ENCODE measurements at places on chromosomes 1 and 21.

GRCh38 chr1:42958488-42959319, at the start of gene SLC2A1:
Gene SLC2A1, minus strand, starts transcription at chr1:42958868. Its CDS starts 217 bp downstream, at chr1:42958651.
- no peak for DNase-seq

DNA sequence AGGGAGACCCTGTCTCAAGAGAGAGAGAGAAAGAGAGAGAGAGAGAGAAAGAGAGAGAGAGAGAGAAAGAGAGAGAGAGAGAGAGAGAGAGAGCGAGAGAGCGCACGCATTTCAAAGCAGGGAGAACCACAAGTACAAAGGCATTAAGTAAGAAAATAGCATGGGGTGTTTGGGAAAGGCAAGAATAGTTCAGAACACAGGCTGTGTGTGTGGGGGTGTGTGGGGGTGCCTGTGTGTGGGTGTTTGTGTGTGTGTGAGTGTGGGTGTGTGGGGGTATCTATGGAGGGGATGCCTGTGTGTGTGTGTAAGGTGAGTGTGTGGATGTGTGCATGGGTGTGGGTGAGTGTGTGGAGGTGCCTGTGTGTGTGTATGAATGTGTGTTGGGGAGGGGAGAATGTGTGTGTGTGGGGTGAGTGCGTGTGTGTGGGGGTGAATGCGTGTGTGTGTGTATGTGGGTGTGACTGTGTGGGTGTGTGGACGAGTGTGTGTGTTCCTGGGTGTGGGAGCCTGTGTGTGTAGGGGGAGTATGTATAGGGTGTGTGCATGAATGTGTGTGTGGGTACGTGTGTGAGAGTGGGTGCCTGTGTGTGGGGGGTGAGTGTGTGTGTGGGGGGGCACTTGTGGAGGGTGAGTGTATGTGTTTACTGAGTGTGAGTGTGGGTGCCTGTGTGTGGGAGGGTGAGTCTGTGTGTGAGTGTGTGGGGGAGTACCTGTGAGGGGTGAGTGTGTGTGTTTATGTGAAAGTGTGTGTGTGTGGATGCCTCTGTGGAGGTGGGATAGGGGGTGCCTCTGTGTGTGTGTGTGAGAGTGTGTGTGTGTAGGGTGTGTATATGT, 19.1 kb upstream of the HDAC1 start:
- DNase-seq = no peak

DNA sequence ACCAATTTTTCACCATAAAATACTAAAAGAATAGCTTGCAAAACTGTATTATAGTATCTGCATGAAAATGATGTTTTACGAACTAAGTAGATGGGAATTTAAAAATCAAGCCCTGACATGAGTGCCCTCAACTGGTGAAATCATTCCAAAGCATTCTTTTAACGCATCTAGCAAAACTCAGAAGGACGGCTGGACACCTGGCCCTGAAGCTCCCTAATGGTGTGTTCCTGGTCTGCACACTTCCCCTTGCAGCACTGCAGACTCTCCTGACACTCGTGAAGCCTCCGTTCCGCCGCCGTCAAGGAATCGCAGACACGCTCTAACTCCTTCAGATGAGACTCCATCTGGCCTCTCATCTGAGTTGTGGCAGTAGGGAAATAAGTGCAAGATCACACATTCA, 39.9 kb downstream of the ODF2L start:
- DNase-seq = no peak

GRCh38 chr1:65175171-65176055, 27.4 kb downstream of the AK4 start:
- no peak for DNase-seq

GRCh38 chr1:29136391-29136915, 12.8 kb upstream of the TMEM200B start:
- DNase-seq = no peak

- DNase-seq = no peak
Observed at GRCh38 chr21:30257773-30258172, 25.0 kb downstream of the KRTAP24-1 start.

- no peak for DNase-seq
Observed at GRCh38 chr1:181134543-181135436, 46.3 kb downstream of the IER5 start.

- DNase-seq = no peak
Observed at GRCh38 chr1:64243757-64244080, 40.3 kb downstream of the UBE2U start.

- peak; percentile 88 for DNase-seq
Observed at GRCh38 chr1:244865028-244865371, 657 bp upstream of the HNRNPU start.

DNA sequence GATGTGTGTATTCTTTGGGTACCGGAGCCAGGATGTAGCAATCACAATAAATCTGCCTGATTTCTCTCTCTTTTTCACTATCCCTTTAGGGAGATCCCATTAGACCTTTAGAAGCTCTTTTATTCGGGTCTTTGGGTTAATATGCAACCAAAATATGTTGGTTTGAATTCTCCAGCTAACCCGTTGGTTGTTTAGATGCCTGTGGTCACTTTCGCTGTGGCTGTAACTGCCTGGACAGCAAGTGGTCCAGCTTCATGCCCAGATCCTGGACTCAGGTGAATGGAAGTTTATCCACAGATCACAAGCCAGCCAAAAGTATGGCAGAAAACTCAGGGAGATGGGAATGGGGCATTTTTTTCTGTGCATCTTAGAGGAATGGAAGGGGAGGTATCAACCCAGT, 12.3 kb downstream of the KAZN start:
- DNase-seq = no peak

DNA sequence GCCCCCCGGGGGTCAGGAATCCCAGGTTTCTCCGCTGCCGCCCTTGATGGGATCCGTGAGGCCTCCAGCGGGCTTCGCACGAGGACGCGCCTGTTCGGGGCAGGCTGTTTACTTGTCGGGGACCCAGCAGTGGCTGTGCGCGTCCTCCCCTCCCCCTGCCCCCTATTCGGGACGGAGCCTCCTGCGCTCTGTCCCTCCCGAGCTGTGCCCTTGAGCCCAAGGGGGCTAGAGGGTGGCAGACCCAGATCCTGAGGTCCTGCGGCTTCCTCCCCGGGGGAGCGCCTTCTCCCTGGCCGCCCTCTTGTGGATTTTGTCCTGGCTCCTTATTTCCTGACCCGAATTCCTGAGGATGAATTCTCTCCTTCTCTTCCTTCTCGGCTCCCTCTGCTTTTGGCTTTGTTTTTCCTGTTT, 38.4 kb downstream of the PIK3CD start:
- DNase-seq = no peak

GRCh38 chr1:3084154-3084553, 15.2 kb downstream of the PRDM16 start:
- DNase-seq = no peak

DNA sequence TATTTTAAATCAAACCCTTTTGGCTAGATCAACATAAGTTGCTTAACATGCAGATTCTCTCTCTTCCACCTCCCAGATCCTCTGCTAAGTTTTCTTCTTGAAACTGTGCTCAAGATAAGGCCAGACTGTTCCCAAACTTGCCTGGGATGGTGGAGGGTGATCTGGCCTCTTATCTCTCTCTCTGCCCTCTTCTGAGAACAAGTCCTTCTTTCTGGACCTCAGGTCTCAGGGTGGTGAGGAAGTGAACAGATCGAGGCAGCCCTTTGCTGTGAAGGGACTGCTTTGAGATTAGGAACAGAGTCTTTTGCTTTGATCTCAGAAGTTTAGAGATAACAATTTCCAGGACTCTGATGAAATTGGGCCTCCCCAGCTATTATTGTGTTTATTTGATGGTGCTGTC, 70.7 kb downstream of the HUNK start:
- DNase-seq = no peak

DNA sequence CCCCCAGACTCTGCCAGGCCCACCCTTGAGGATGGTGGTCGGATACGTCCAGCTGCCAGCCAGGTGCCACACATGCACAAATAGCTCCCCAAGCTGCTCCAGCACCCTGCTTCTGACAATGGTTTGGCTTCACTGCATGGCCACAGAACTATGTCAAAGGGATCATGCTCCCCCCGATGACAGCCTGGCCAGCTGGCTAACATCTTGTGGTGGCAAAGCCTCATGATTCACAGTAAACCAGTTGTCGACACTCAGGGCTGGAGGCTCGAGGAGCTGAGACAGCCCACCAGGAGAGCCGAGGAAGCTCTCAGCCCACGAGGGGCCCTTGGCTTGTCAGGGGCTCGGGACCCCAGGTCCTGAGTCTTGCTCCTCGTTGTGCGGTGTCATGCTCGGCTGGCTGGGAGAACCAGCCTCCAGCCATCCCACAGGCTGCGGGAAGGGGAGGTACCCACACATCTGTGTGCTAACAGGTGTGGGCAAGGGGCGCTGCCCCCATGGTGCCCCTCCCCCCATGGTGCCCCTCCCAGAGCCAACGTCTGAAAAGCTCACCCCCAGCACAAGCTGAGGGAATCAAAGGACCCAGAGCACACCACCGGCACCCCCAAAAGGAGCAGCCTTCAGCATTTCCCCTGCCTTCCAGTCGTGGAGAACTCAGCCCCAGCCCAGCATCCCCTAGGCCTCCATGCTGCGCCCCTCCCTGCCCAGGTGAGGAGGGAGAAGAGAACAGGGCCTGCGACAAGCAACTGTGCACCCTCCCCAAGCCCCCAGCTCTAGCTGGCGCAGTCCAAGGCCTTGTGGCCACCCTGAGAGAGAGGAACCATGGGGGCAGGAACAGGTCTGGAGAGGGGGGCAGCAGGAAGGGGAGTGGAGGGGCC, 41.2 kb downstream of the KIF21B start:
- no peak for DNase-seq

- DNase-seq = no peak
Observed at GRCh38 chr1:38094711-38095290, 48.2 kb upstream of the POU3F1 start.

GRCh38 chr1:51328279-51328678, 2.1 kb downstream of the TTC39A start:
- no peak for DNase-seq

GRCh38 chr21:21973806-21974205, 975.6 kb downstream of the NCAM2 start:
- no peak for DNase-seq

- DNase-seq = no peak
Observed at GRCh38 chr1:168467452-168467851, 76.3 kb downstream of the XCL2 start.

DNA sequence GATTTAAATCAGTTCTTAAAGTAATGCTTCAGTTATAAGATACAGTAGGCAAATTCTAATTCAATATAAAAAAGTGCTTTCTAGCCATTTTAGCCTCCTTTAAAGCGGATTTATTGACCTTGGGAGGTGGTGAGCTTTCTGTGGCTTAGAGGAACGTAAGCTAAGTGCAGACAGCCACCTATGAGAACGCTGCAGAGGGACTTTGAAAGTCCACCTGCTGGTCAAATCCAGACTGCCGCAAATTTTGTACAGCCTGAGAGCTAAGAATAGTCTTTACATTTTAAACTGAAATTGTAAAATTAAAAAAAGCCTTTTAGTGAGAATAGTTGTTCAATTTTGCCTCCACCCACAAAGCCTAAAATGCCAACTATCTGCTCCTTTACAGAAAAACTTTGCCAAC, 67.0 kb upstream of the SSX2IP start:
- DNase-seq = no peak

GRCh38 chr1:159900086-159900680, at the start of gene CFAP45:
Gene CFAP45, minus strand, starts transcription at chr1:159900165. Its CDS starts 67 bp downstream, at chr1:159900098.
- no peak for DNase-seq

- no peak for DNase-seq
Observed at GRCh38 chr1:193019442-193020026, 39.6 kb downstream of the UCHL5 start.

GRCh38 chr1:92951141-92951582, 10.1 kb downstream of the DIPK1A start:
- no peak for DNase-seq

GRCh38 chr1:31904339-31905092, 33.7 kb downstream of the PTP4A2 start:
- no peak for DNase-seq

DNA sequence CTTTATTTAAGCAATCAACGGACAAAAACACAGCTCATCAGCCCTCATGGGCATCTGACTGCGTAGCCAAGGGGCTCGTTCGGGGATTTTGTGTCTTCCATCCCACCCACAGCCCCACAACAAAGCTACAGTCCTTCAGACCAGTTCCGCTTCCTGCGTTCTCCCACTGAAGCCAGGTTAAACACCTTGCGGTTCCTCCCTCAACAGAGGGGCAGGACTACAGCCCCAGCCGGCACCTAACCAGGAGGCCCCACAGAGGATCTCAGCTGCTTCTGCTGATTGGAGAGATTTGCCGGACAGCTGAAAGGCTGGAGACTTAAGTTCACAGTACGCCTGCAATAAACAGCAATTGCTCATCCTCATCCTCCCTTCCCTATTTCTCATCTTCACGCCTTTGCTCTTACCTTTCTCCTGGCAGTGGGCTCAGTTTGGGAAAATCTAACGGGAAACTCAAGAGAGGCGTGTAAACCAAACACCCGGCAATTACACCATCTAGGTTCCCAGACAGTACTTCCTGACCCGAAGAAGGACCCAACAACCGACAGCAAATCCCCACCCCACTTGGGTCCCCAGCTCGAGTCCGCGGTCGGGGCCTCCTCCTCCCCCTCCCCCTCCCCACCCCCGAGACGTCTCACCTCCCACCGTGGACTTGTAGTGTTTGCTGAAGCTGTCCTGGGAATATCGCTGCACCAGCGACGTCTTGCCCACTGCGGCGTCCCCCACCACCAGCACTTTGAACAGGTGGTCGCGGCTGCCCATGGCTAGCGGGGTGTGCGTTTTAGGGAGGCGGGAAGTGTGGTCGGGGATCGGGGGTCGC, 876 bp downstream of the RAB29 start:
- DNase-seq = no peak

DNA sequence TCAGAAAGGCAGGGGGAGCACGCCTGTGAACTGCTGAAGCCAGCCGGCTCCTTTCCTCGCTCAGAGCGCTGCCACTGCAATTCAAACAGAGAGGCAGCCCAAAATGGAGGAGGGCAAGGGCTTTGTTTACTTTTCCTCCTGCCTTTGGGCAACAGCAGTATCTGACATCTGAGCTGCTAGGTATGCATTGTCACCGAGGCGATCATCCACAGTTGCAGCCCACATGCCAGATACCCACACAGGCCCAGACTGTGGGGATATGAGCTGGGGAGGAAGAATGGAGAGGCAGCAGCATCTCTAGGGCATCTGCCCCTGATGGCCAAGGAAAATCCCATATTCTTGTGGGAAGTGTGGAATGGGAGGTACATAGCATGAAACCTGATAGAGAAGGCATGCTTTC, 357.1 kb downstream of the BARHL2 start:
- DNase-seq = no peak

GRCh38 chr1:54403808-54404261, 2.4 kb downstream of the SSBP3 start:
- no peak for DNase-seq

Measured in vagina (tissue), 2 donors.